ENCODE measurements at places on chromosomes 5 and 9.

DNA sequence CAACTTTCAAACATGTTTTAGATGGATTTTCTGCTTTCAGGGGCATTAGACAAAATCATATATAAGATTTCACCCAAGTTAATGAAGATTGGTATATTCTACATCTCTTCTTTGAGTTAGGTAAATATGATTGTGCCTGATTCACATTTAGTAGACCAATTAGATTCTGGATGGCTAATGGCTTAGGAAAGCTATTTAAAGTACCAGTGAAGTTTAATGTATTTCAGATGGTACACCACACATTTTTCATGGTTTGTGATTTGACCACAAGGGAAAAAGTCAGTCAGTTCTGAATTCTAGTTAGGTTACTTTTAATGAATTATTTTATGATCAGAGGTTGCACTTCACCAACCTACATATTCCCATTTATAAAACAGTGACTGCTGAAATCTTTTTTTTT, 409.7 kb downstream of the ADGRV1 start:
- no peak for DNase-seq

DNA sequence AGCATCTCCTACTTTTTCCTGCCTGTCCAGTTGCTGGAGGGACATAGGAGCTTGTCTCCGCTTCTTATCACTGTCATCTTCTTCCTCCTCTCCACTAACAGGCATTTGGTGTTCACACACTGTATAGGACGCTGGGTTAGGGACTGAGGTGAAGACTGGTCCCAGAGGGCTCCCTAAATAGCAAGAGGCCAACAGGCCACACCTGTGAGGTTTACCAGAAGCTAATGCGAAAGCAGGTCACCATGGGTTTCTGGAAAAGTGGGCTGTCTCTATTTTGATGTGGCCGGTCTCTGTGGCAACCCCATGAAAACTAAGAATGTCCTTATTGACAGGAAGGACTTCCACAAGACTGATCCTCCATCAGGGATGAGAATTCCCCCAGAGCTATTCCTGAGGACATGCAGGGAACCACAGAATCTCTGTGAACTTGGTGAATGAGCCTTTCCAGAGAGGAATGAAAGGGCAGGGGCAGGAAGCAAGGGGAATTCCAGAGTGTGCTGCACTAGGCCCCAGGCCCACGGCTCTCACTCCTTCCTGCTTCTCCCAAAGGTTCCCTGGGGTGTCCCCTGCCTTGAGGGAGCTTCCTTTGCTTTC, 61.7 kb downstream of the DAP start:
- no peak for DNase-seq

DNA sequence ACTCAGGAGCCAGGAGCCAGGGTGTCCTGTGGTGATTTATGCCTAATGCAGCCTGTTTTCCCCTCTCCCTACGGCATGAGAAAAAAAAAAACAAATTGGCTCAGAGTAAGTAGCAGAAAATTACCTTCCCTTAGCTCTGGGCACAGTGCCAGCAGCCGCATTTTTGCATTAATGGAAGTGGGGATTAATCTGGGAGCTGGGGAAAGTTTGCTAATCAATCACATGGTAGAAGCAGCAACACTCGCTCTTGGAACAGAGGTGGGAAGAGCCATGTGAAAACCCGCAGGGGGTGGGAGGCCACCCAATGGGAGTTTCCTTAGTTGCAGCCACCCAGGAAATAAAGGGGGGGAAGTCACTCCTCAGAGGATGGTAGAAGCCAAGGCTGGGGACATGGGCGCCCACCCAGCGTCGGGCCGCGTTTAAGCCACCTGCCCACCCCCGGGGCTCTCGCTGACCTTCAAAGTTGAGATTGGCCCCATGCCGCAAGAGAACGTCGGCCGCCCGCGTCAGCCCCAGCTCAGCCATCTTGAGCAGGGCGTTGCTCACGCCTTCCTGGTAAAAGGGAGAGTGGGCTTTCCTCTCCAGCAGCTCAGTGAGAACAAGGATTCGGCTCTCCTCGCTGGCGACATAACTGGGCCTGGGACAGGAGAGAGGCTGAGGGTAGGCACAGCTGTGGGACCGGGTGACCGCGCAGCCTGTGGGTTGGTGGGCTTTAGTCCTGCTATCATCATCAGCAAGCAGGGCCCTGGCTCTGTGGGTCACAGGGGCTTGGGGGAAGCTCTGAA, 1.7 kb downstream of the ASB6 start:
- peak; percentile 95 for DNase-seq

GRCh38 chr5:153974131-153974812, 64.4 kb downstream of the FAM114A2 start:
- no peak for DNase-seq

GRCh38 chr9:121927081-121927480, 166.0 kb downstream of the TTLL11 start:
- no peak for DNase-seq

- no peak for DNase-seq
Measured at GRCh38 chr9:120876842-120877240, at the start of gene PHF19. PHF19 (minus strand) TSS chr9:120877188; CDS start chr9:120874741, 2,447 bp downstream.

DNA sequence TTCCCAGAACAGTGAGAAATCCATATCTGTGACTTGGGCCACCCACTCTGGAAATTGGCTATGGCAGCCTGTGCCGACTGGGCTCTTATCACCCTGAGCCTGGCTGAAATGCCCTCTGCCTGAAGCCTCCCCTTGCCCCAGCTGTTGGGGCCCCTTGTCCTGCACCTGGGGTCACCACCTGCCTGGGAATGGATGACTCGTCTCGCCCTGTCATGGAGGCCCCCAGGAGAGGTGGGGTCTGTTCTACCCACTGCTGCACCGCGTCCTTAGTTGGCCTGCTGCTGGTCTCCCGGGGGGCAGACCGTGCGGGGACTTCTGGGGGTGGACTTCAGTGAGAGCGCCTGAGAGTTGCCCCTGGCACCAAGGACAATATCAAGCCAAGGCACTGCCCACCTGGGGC, 46.6 kb upstream of the COL5A1 start:
- DNase-seq = no peak

GRCh38 chr5:115586525-115587146, 15.6 kb downstream of the TICAM2 start:
- no peak for DNase-seq

DNA sequence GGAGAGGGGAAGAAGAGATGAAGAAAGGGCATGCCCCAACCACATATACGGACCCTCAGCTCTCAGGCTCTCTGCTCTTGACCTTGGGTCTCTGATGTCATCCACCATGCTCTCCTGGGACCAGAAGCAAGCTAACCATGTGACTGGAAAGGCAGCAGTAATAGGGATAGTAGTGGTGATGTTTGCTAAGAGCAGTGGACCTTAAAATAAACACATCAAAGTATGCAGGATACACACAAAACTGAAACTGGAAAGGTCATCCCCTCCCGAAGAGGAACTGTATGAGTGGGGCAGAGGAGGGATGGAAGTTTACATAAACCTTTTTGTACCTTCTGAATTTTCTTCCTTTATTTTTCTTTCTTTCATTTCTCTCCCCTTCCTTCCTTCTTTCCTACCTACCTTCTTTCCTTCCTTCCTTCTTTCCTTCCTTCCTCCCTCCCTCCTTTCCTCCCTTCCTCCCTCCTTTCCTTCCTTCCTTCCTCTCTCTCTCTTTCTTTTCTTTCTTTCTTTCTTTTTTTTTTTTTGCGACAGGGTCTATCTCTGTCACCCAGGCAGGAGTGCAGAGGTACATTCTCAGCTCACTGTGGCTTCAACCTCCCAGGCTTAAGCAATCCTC, 8.1 kb upstream of the PTPN3 start:
- no peak for DNase-seq

- DNase-seq = no peak
Measured at GRCh38 chr9:122158202-122158601, 1.4 kb downstream of the NDUFA8 start.

DNA sequence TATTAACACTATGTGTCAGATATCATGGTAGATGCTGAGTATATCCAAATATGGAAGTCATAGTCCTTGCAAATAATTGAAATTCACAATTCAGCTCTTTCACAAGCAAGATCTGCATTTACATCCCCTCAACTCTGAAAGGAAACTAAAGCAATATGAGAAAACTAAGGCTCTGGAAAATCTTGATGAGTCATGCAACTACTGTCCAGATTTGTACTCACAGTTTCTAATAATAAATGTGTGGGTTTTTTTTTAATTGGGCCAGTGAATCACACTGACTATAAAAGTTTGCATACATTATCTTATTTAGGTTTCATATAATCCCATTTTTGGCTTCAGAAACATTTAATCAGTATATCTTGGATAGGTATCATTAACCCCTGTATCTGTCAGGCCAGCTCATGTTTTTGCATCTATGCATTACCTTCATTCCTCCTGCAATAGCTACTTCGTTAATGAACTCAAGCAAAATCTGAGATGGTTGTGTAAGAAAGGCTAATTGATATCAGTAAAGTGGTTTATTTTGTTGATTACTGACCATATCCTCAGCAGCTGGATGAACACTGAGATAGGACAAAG, 58.7 kb upstream of the PRR16 start:
- DNase-seq = no peak

DNA sequence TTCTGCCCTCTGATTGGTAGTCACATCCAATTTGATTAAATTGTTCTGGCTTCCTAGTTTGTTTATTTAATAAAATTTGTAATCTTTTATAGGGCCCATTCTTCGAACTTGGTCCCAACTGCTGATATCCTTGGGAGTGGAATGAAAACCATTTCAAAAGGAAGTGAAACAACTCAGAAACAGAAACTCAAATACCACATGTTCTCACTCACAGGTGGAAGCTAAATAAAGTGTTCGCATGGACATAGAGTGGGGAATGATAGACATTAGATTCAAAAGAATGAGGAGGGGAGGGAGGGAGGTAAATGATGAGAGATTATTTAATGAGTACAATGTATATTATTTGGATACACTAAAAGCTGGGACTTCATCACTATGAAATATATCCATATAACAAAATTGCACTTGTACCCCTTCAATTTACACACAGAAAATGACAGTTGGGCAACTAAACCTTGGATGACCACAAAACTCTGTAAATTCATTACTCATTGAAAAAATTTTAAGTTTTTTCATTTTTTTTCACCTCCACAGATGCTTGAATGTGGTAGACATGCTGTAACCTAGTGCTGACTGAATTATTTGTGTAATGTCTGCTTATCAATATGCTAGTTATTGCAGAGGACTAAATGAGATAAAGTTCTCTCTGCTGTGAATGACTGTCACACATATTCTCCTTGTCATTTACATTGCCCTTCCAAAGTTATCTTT, 16.0 kb downstream of the ATP10B start:
- no peak for DNase-seq

- DNase-seq = no peak
Measured at GRCh38 chr5:95668216-95668615, 14.6 kb downstream of the SPATA9 start.

DNA sequence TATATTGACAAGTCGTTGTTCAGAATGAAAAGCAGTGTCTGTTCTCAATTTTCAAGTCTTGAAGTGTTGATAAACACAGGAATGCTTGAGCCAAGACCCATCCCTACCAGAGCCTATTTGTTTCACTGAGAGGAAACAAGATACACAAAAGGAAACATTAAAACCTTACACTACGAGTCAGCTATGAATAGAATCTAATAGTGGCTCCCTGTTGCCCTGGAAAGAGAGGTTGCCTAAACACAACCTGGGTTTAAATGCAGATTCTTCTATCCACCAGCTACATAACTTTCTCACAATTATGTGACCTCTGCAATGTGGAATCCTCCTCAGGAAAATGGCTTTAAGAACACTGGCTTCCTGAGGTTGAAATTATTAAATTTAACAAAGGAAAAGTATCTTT, 29.1 kb upstream of the BNC2 start:
- no peak for DNase-seq

GRCh38 chr5:19739671-19740070, 248.3 kb downstream of the CDH18 start:
- DNase-seq = no peak

DNA sequence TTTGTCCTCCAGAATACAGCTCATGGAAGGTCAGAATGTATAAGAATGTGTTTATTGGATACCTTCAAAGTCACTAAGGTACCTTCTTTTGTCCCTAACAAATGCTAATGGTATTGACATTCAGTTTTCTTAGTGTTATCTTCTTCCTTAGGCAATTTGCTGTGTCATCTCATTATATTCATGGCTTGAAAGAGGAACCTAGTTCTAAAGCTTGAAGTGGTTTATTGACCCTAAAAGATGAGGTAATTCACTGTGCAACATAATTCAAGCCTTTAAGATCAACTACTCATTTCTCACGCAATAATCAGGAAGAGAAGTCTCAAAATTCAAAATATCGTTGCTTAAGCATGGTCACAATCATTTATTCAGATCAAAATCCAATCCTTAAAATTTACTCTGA, 342.7 kb upstream of the RIOK2 start:
- no peak for DNase-seq

DNA sequence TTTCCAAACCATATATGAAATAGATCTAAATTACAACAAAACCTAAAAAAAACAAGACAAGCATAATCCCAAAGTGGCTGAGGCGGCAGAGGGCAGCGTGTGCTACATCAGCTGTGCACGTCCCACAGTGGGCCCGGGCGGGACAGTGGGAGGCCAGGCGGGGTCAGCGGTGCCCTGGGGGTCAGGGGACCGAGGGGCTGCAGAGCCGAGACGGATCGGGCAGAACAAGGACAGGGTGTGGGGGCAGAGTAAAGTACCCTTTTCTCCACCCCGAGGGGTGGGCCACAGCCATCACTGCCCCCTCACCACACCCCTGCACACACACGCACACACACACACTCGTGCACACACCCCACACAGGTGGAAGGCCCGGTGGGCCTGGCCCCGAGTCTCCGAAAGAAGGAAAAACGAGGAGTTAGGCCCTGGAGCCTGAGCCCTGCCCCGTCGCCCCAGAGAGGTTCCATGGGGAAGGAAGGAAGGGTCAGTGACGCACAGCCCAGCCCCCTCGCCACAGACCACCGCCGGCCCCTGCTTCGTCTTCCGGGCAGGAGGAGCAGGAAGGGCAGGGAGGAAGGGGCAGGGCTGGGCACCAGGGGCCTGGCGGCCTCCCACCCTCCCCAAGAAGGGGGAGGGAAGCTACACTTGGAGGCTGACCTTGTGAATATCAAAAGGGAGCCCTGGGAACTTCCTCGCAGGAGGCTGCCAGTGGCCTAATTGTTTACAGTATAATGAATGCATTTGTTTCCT, 49.6 kb upstream of the UBAC1 start:
- DNase-seq = no peak

- DNase-seq = no peak
Measured at GRCh38 chr9:123026425-123026824, 7.0 kb upstream of the GPR21 start.

DNA sequence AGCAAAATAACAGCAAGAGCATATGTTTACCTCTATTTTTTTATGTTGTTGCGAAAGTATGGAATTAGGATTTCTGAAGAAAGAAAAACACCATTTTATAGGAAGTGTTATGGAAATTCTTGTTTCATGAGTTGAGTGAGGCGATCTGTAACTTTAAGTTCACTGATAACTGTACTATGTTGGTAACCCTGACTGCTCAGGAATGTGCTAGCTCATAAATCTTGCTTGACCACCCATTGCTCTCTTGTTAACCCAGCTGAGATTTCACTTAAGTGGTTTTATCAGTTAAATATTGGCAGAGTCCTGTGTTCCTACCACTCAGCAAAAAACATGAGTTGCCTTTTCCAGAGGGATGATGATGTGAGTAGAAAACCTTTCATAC, 91.1 kb upstream of the STARD4 start:
- no peak for DNase-seq

- no peak for DNase-seq
Measured at GRCh38 chr9:68762570-68762969, 57.5 kb downstream of the PIP5K1B start.

GRCh38 chr9:89364666-89365531, 46.6 kb downstream of the SECISBP2 start:
- no peak for DNase-seq

GRCh38 chr5:93717162-93717561, 24.2 kb downstream of the POU5F2 start:
- DNase-seq = no peak
